GM12891 (cell line): ENCODE measurements at places on chromosomes 1 and 21.

DNA sequence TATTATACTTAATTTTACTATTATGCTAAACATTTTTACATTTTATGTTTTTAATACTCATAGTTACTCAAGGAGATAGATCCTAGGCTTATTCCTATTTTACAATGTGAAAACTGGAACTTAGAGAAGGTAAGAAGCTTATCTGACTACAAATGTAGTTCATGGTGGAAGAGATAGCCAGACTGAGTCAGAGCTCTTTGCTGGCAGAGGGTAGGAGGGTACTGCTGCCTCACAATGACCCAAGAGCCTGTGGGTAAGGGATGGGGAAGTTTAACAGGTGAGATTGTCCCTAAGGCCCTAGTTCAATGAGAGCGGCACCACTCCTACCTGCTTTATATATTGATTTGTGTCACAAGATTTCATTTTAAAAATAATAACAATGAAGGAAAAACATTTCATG is 34.1 kb upstream of the NEK7 start:
- DNase-seq = no peak

GRCh38 chr1:48943826-48944225 is 167.1 kb upstream of the BEND5 start:
- DNase-seq = no peak

- no peak for DNase-seq
Observed at GRCh38 chr21:25744854-25745253, 10.1 kb downstream of the GABPA start.

- no peak for DNase-seq
Observed at GRCh38 chr1:92843046-92843423, 11.2 kb downstream of the RPL5 start.

GRCh38 chr1:181910905-181911304 is 150.6 kb downstream of the ZNF648 start:
- DNase-seq = no peak

- no peak for DNase-seq
Observed at GRCh38 chr1:186658999-186659398, 21.2 kb downstream of the PTGS2 start.

- no peak for DNase-seq
Observed at GRCh38 chr1:36450919-36451305, 661 bp upstream of the OSCP1 start.

- DNase-seq = no peak
Observed at GRCh38 chr21:39014747-39015146, 168.5 kb downstream of the PSMG1 start.
